CD4-positive, alpha-beta T cell treated with Interleukin-1 beta for 1 hour (primary cell): ENCODE measurements at places on chromosomes 6 and 20.

DNA sequence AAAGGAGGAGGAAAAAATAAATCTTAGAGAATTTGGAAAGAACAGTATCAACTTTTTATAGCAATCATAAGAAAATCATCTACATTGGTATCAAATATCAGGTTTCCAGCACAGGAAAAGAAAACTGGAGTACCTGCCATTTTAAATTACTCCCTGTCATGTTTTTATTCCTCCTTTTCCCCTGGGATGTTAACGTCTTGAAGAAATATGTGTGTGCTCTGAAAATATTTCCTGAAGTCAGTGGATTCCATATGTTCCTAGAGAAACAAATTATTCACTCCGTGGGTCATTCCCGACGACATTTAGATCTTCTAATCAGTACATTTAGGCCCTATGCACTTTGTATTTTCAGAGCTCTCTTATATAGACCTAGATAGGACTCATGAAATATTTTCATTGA, 42.0 kb upstream of the RSPO3 start:
- DNase-seq = no peak

GRCh38 chr6:164356814-164357213, 942.3 kb downstream of the QKI start:
- no peak for DNase-seq

GRCh38 chr20:5170341-5170740, 43.5 kb downstream of the CDS2 start:
- no peak for DNase-seq

DNA sequence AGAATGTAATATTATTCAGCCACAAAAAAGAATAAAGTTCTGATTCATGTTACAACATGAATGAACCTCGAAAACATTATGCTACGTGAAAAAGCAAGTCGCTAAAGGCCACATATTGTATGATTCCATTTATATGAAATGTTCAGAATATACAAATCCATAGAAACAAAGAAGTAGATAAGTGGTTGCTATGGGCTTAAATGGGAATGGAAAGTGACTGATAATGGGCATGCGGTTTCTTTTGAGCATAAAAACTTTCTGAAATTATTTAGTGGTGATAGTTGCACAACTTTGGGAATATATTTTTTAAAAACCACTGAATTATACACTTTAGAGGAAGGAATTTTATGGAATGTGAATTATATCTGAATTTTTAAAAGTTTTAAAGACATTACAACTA, 33.4 kb upstream of the TCP11 start:
- DNase-seq = no peak

DNA sequence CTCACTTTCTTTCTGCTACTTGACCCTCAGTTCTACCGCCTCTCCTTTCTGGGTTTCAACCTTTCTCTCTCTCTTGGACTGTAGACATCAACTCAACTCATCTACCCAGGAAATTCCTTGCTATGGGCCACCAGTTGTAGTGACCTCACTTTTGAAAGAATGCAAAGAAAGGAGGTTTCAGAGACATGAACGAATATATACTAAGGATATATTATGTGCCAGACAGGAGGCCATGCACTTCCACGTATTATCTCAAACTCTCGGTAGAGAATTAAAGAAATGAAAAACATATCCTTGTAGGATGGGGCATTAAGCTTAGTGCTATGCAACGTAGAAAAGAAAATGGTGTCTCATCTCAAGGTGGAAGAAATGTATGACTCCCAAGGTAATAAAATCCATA, 67.3 kb upstream of the NT5E start:
- no peak for DNase-seq

DNA sequence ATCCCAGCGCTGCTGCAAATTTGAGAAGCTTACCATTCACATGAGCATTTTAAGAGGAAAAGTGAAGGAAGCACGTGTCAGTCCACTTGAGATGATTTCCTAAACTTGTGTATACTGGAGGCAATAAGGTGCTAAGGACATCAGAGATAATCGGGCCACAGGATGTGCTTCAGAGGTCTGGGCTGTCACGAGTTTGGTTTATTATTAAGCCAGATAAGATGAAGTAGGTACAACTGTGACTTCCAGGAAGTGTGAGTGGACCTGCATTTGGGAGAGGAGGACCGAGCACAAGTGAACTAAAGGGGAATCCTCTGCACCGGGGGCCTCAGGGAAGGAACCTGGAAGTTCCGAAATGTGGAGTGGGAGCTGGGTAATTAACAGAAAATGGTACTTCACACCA, 1.4 kb downstream of the SAMD5 start:
- DNase-seq = no peak
